A549 treated with GW870086 at 1 μM for 4 hours (cell line): ENCODE measurements at places on chromosomes 11 and 22. TPM values are rescaled to one million over a fixed set of nuclear protein-coding genes. Genes with fewer than 3 reads are reported as not detected.

Gene GPHA2
- not detected in 5 replicates for total RNA-seq

Gene IL18
- 92.0 to 107 TPM (median 99.7 TPM) in 5 replicates for total RNA-seq

Gene GNG3
- total RNA-seq, result not detected in 5 replicates

Gene LRRC74B
- not detected in 5 replicates for total RNA-seq

Gene OR52N4
- total RNA-seq, result not detected in 5 replicates

Gene GAL3ST1
- total RNA-seq, result 7.1 to 10.6 TPM (median 9.9 TPM) in 5 replicates

Gene OR52A1
- not detected in 5 replicates for total RNA-seq

Gene TNNT3
- total RNA-seq, result 0.13 to 0.16 TPM (median 0.14 TPM) in 3 of 5 replicates, not detected in the others

Gene YIF1A
- total RNA-seq, result 96.1 to 128 TPM (median 120 TPM) in 5 replicates

Gene GVQW3
- 0.72 to 1.5 TPM (median 1.1 TPM) in 5 replicates for total RNA-seq

Gene KCNC1
- total RNA-seq, result 0.03 to 0.19 TPM (median 0.06 TPM) in 5 replicates

Gene OR8B8
- total RNA-seq, result not detected in 5 replicates

Gene LRRC10B
- 0.09 to 0.21 TPM (median 0.17 TPM) in 5 replicates for total RNA-seq

Gene TUB
- 4.7 to 7.2 TPM (median 6.1 TPM) in 5 replicates for total RNA-seq

Gene UPK3A
- total RNA-seq, result not detected in 5 replicates

Gene GRAP2
- not detected in 5 replicates for total RNA-seq

Gene NXPE2
- total RNA-seq, result not detected in 5 replicates

Gene NTM
- total RNA-seq, result not detected in 5 replicates

Gene TSGA10IP
- total RNA-seq, result not detected in 5 replicates

Gene OR4D5
- not detected in 5 replicates for total RNA-seq

Gene MOGAT2
- total RNA-seq, result not detected in 5 replicates

Gene CNTN5
- total RNA-seq, result not detected in 5 replicates
